T-helper 9 cell (primary cell): ENCODE measurements at places on chromosomes 6 and 20.

- DNase-seq: no peak
These were observed 37.5 kb upstream of the PDE7B start for GRCh38 chr6:135814043-135814442.

DNA sequence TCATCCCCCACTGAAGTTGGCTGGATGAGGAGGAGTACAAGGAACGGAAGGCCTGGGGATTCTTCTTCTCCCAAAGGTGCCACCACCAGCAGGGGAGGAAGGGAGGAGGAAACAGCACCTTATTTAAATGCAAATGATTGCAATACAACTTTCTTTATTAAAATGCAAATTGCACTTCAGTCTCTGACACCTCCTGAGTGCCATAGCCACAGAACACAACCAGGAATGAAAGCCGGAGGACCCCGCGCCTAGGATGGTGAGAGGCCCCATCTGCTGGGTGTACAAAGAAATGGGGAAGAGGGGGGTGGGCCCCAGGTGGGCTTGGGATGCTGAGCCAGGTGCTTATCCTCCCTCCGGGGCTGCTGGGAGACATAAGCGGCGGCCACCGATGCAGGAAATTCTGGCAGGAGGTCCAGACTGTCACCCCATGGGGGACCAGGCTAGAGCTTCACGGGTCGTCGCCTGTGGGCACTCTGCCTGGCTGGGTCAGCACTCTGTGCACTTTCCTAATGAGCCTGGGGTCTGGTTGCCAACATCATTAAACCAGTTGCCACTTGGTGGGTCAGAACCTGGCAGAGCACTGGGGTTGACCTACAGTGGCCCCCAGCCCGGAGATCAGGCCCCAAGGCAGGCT is 154.2 kb upstream of the MLN start:
- DNase-seq: no peak

DNA sequence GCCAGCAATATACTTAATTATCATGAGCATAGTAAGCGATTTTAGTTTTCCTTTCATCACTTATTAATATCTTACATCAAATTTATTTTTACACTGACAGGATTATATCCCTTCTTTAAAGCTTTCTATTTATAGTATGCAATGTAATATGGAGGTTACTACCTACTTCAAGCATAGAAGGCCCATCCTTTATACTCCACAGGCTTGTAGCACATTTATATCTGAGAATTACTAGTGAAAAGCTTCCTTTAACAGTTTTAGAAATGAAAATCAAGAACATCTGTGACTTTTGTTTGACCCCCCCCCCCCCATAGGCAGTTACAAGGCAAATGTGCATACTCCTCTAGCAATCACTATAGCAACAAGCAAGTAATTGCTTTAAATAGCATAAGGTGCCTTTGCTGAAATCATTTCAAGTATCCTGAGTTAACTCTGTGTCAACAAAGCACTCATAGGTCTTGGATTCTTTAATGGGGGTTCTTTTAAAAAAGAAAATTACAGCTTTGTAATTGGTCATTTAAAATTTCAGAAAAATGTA is 917.7 kb downstream of the PHF3 start:
- DNase-seq: no peak

DNA sequence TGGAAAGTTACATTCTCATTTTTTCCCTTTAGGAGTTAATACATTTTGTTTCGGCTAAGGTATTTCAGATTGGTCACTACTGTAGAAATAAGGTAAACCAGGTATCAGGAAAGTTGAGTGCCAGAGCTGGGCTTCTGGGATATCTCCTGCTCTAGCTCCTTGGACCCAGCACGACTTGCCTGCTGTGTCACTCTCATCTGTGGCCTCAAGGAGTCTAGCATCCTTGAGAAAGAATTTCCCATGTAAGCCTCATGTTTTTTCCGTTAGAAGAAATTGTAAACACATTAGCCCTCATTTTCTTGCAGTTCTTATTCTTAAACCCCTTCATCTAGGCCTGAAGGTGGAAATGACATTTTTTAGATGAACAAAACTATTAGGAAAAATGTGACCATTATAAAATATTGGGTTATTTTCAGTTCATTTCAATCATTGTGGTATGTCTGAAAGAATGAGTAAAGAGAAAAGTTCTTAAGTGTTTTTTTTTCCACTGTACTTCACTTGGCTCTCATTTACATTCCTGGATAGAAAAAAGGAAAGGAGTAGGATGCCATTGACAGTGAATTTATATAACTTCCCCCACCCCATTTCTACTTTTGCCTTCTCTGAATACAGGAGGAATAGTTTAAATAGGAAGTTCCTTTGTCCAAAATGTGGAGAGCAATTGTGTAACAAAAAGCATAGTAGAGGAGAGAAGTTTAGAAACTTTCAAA is 46.7 kb downstream of the CD2AP start:
- no peak for DNase-seq

GRCh38 chr6:41555326-41556300 is 9.4 kb downstream of the FOXP4 start:
- no peak for DNase-seq

DNA sequence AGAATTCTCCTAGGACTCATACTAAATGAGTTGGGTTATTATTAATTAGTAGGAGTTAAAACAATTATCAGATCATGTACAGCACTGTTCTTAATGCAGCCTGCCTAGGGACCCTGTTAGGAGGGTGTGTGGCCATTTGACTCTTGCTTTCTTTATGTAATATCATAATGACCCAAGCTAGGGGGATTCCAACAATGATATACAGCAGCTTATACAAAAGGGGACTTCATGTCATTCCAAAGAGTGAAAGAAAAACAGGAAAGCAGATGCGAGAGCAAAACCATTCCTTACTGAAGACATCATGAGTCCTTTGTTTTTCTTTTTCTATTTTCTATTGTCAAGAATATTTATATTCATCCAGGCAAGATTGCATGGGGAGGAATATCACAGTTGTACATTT is 455.2 kb downstream of the PLCB1 start:
- no peak for DNase-seq

GRCh38 chr6:104087765-104088164 is 772.0 kb downstream of the HACE1 start:
- no peak for DNase-seq

DNA sequence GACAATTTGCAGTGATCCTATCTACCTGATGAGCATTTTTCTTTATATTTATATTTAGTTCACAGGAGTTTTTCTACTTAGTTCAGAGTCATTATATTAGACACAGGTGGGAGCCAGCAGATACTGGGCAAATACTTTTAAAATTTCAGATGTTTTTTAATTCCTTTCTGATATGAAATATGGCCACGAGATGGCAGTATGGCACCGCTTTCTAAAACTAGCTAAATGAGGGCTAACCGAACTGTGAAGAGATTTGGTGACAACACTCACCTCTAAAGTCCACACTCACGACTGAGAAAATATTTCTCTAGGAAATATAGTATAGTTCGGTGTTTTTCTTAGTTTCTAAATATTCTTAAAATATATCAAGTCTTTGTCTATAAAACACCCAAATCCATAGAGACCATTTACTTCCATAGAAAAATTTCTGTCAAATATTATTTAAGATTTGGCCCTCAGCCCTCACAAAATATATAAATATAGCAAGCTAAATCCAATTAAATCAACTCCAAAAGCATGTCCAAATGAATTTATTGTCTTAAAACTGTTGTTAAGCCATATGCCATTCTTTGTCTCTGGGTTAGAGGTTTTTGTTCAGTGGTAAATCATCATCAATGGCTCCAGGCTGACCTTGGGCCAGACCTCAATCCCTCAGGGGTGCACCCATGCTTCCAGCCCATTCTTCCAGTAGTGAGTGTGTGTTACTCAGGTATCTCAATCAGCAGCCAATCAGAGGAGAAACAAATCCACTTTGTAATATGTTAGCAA is 63.6 kb downstream of the HUS1B start:
- DNase-seq: peak; percentile 57

DNA sequence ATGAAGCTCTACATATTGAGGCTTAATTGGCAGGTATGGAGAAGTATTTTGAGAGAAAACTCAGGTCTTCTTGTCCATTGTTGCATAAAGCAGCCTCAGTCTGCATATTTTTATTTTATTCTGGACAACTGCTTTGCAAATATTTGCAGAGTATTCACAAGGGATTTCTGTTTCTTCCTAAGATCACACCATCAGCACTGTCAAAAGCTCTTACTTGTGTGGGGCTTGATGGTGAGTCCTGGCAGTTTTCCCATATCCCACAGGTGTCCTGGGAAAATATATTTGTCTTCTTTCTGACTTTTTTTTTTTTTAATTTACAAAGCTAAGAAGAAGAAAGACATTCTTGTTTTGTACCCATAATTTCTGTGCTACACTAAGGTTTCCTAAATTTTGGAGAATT is 16.9 kb upstream of the MLIP start:
- DNase-seq: no peak

DNA sequence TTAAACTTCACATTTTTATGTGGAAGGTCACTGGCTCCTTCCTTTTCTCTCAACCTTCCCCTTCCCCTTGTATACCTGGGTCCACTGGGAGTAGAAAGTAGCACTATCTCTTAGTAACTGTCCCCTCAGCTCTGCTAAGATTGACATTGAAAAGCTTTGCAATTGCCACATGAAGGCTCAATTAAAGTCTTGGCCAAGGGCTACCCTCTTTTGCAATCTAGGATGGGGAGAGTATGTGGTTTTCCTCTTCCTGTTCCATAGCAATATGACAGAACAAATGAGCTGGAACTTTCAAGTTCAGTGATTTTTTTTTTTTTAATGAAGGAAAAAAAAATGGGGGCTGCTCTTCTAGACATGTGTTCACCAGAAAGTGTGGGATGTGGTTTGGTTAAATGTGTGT is 37.1 kb downstream of the PROKR2 start:
- DNase-seq: no peak

GRCh38 chr6:83417880-83418663 is 12.8 kb downstream of the ME1 start:
- no peak for DNase-seq

GRCh38 chr6:118377711-118378414 is 170.2 kb upstream of the PLN start:
- no peak for DNase-seq

GRCh38 chr20:48763216-48763914 is 64.4 kb downstream of the PREX1 start:
- DNase-seq: no peak

DNA sequence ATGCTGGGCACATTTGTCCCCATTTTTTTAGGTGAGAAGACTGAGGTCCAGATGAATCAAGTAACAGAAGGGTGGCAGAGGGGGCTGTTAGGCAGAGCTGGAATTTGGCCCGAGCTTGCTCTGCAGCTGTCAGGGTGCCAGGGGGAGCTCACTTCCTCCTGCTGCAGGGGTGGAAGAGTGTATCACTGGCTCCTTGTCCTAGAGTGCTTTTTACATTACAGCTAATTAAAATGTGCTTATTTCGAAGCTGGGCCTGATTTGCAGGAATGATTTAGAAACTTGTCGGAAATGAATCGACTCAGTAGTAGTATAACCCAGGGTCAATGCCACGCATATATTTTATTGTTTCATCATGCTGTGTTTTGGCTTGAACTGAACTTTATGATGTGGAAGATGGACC is 11.1 kb downstream of the TOX2 start:
- DNase-seq: no peak

DNA sequence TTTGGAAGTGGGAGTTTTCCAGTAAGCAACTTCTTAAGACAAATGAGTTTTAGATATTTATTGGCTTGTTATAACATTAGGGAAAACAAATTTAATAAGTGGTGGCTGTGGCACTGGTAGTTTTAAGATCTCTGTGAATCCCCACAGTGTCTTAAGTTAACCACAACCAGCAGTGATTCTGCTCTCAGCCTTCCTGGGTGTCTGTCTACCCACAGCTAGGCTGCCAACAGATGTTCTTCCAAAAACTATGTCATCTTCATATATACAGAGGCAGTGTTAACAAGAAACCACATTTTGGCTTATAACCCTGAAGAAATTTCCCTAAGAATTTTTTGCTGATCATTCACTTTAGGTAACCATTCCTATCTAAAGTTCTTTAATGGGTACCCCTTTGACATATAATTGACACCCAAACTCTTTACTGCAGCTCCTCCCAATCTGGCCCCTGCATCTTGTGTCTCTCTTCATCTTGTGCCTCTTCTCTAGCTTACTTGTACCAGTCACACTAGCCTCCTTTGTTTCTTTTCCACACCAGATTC is 52.7 kb downstream of the TOP1 start:
- DNase-seq: no peak

GRCh38 chr6:21176197-21176596 is 417.4 kb upstream of the SOX4 start:
- no peak for DNase-seq

DNA sequence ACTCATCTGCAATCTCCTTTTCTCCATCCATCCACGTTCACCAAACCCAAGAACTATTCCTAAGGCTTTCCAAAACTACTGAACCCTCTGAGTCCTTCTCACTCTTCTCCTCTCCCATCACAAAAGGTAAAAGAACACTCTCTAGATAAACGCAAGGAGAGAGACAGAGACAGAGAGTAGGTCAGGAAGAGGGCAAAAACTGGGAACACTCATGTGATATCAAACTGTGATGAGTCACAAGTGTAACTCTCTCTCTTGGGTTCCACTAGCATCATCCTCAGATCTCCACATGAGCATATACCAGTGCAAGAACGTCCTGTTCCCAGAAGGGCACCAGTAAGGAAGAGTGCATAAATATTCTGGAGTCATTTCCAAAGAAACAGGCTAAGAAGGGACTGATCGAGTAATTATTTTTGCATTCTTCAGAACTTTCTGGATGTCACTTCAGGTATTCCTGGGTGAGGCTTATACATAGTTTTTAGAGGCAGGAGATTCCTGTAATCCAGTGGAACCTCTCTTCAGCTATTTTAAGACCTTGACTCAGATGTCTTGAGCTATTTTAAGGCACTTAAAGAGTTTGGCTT is 47.3 kb upstream of the STXBP5 start:
- no peak for DNase-seq

DNA sequence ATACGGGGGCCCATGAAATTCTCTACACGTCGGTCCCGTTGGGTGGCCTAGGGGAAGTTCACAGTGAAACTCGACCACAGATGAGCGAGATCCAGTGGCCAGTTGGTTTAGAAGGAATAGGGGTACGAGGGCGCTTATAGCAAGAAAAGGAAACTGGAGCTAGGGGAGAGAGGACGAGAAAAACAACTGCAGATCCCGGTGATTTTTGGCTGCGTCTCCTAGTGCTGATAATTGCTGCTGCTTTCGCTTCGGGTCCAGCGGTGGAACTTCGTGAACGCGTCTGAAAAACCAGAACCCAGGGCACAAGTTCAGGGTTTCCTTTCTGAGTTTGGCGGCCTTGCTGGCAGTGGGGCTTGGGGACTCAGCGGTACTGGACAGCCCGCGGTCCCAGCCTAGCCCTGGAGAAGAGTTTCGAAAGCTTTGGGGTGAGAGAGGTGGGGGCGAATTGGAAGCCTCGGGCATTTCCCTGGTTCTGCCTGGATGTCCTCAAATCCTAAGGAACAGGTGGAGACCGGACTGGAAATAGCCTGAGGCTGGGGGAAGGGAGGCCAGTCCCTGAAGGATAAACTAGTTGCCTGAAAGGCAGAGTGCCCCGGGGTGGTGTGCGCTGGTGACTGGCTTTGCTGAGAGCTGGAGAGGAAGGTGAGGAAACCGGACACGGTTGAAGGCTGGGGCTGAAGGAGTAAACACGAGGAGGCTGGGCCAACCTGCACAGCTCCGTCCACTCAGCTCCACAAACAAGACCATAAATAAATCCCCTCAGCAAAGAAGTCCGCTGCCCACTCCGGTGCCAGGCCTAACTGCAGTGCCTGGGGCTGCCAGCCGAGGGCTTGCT is 793 bp downstream of the GMPR start:
- peak; percentile 3 for DNase-seq
